Gastrocnemius medialis (tissue), 4 donors: ENCODE measurements at places on chromosomes 11 and 22. TPM values are rescaled to one million over a fixed set of nuclear protein-coding genes. Genes with fewer than 3 reads are reported as not detected.

C11orf98 gene
- total RNA-seq: 38.8 TPM

MMP7 gene
- total RNA-seq: not detected

CALCA gene
- not detected for total RNA-seq

PVALB gene
- total RNA-seq: not detected

APOBEC3H gene
- total RNA-seq: not detected

CLCF1 gene
- 2.7 TPM for total RNA-seq

ARHGAP20 gene
- total RNA-seq: 0.51 TPM

NXPE4 gene
- total RNA-seq: not detected

SAA4 gene
- total RNA-seq: not detected

PRG3 gene
- total RNA-seq: not detected

MFRP gene
- total RNA-seq: not detected

CSTF3 gene
- 8.2 TPM for total RNA-seq

MOV10L1 gene
- not detected for total RNA-seq

DUSP8 gene
- 25.9 TPM for total RNA-seq

DPP3 gene
- total RNA-seq: 28.5 TPM

OMP gene
- total RNA-seq: not detected

DEFB108B gene
- total RNA-seq: not detected

IL10RA gene
- total RNA-seq: 2.3 TPM

CCDC15 gene
- not detected for total RNA-seq

RIMBP3C gene
- not detected for total RNA-seq

ROBO4 gene
- 18.3 TPM for total RNA-seq

TRPC6 gene
- not detected for total RNA-seq

PDE3B gene
- total RNA-seq: 0.39 TPM

HMOX1 gene
- 11.4 TPM for total RNA-seq

DSCAML1 gene
- 0.15 TPM for total RNA-seq

TMEM223 gene
- total RNA-seq: 41.6 TPM

C11orf97 gene
- total RNA-seq: not detected

TBX1 gene
- 27.9 TPM for total RNA-seq

MS4A10 gene
- not detected for total RNA-seq

UPB1 gene
- total RNA-seq: 0.24 TPM

CACNA1I gene
- not detected for total RNA-seq

MMP27 gene
- not detected for total RNA-seq

RGL4 gene
- total RNA-seq: 0.09 TPM

OR6T1 gene
- not detected for total RNA-seq

SCGB1D2 gene
- 2.2 TPM for total RNA-seq

OR51B5 gene
- total RNA-seq: not detected

PLXNB2 gene
- 8.5 TPM for total RNA-seq

TRPM5 gene
- total RNA-seq: not detected

GLYAT gene
- total RNA-seq: 0.23 TPM

SAA1 gene
- total RNA-seq: 52.0 TPM

INS gene
- total RNA-seq: not detected

WNT7B gene
- not detected for total RNA-seq

FAM180B gene
- not detected for total RNA-seq

POU2AF2 gene
- 0.51 TPM for total RNA-seq

ADM gene
- total RNA-seq: 47.8 TPM

CAPN5 gene
- 12.4 TPM for total RNA-seq

ELFN2 gene
- total RNA-seq: 0.02 TPM

VSIG2 gene
- 0.29 TPM for total RNA-seq

HBB gene
- 21.1 TPM for total RNA-seq

MISFA gene
- 4.5 TPM for total RNA-seq

UCP3 gene
- total RNA-seq: 777 TPM

CHRNA10 gene
- not detected for total RNA-seq

ASCL2 gene
- not detected for total RNA-seq

CCDC188 gene
- total RNA-seq: not detected

SMIM35 gene
- not detected for total RNA-seq

FDXACB1 gene
- 0.11 TPM for total RNA-seq

CRYBB2 gene
- not detected for total RNA-seq
